ENCODE measurements at places on chromosomes 1 and 21.

DNA sequence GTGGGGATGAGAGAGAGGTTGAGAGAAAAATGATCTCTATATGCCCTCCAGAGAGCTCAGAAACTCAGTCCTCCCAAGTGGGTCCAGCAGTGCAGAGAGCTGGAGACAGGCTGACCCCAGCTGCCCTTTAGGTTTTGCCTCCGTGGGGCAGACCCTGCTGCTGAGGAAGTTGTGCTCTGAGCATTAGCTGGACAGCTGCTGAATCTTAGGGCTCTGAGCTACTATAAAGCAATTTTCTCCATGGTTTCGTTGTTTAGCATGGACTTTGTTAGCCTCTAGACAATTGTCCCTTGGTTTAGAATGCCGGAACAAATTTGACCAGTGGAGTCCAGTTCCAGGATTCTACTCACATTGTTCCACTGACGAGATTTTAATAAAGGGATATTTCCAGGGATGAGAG is 22.1 kb downstream of the BATF3 start:
- no peak for DNase-seq

DNA sequence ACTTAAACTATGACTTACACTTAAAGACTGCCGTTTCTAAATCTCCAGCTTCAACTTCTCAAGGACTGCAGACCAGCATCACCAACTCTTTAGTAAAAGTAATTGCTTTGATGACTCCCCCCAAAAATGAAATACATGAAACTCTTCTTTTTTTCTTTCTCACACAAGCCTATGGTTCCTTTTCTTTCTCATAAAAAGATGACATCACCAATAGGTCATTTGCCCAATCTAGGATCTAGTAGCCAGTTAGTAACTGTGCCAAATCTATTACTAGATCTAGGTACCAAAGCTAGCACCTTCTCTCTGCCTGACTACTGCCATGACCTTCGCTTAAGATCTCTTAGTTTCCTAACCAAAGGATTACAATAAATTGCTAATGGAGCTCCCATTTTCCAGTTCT is 1266.0 kb upstream of the ADGRL4 start:
- no peak for DNase-seq

- no peak for DNase-seq
These were observed 44.5 kb downstream of the HIVEP3 start for GRCh38 chr1:41874151-41874719.

DNA sequence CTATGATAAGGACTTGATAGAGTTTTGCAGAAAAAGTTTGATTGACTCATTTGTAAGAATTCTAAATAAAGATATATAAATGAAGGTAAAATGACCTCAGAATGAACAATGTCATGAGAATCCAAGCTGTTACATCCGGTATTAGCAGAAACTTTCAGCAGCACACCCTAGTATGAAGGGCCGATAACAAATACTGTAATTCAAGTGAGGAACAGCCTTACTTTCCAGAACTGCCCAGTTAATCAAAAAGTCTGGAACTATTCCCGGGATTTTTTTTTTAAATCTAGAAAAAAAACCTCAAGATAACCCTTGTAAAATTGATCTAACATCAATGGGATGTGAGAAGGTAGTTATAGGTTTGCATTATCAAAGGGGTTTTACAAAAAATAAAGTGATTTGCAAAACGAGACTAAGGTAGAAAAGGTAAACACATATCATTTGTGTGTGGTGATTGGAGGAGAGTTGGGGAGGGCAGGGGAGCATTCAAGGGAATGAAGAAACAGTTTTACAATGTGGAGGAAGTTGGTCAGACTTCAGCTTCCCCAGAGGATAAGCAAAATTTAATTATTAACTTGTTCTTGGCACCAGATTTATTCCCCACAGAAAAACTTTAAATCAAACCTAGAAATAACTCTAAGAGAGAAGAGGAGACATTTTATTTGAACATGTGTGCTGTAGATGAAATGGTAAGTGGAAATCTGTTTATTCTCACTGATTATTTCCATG is 75.9 kb upstream of the VCAM1 start:
- DNase-seq, result no peak

DNA sequence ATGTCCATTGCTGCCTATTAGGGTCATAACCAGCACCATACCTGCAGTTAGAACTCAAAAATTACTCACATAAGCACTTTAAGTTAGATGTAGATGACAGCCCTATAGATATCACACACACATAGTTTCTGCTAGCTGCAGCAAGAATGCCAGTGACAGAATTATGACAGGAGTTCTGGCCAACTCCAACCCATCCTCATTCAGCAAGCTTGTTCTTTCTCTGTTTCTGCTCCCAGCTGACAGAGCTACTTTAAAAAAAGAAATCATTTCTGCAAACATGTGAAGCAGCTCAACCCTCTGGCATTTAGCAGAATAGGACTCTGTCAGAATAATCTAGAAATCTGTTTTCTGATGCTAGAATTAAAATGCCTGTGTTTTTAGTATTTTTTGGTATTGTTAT is 23.8 kb upstream of the OTUD7B start:
- no peak for DNase-seq

GRCh38 chr1:10744654-10745238 is 51.7 kb downstream of the CASZ1 start:
- no peak for DNase-seq

GRCh38 chr1:62229932-62230331 is 35.3 kb downstream of the L1TD1 start:
- DNase-seq, result no peak

DNA sequence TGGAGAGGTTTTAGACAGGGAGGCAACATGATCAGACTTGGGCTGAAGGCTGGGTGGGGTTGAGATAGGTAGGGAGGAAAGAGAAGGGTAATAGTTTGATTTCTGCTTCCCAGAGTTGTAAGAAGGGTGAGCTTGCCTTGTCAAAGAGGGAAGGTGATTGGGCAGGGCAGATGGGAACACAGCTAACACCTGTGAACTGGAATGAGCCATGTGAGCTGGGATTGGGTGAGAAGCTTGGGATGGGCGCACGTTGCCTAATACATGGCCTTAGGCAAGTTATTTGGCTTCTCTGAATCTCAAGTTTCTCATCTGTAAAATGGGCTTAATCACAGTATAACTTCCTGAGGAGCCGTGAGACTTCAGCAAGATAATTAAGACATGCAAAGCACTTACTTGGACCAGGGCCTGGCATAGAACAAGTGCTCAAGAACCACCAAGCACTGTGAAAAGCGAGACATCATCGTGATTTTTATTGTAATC is 33.8 kb upstream of the ID3 start:
- no peak for DNase-seq

DNA sequence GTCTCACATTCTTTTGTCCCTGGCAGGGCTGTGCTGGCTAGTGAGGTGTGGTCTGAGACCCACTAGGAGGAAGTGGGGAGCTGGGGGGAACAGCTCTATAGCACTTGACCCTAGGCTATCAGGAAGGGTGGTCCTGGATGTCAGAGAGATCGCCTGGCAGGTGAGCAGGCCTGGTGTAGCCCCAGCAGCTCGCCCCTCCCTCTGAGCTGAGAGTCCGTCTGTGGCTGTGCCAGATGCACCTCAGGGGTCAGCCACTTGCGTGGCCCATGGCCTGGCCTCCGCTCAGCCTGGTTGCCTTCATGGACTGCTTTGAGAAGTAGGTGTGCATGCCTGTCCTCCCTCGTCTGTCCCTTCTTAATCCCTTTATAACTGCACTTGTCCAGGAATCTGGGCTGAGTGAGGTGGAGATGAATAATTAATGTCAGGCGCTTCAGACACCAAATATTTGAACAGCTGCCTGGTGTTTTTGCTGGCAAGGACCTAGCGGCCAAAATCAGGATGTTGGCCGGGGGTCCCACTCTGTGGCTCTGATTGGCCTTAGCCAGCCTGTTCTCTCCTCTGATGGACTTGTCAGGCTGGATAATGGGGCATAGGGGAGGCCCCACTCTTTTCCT is 30.5 kb downstream of the TMEM53 start:
- DNase-seq, result no peak

GRCh38 chr1:43982808-43983207 is 3.8 kb downstream of the B4GALT2 start:
- no peak for DNase-seq

- DNase-seq, result peak; percentile 47
These were observed 132.2 kb downstream of the ADSS2 start for GRCh38 chr1:244319283-244320132.

GRCh38 chr21:32756096-32756495 is 15.5 kb downstream of the PAXBP1 start:
- DNase-seq, result no peak

DNA sequence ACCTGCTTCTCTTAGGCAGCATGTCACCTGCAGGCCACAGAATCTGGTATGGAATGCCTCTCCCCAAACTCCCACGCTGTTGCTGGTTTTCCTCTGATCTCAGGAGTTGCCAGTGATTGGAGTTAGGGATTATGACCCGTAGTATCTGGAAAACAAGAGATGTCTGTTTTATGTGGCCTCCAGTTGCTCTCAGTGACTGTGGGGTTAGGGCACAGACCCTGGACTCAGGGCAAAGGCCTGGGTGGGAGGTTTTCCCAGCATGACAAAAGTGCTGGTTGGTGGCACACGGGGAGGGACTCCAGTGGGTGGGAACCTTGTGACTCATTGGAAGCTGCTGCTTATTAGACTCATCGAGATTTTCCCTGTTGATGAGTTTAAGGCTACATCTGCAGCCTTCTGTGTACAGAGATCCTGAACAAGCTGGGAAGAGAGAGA is at the start of gene NR1I3:
NR1I3 (minus strand) TSS at position 165 of the 435 bp plus-strand sequence. CDS start 1,638 bp downstream, outside the sequence.
- DNase-seq, result no peak

DNA sequence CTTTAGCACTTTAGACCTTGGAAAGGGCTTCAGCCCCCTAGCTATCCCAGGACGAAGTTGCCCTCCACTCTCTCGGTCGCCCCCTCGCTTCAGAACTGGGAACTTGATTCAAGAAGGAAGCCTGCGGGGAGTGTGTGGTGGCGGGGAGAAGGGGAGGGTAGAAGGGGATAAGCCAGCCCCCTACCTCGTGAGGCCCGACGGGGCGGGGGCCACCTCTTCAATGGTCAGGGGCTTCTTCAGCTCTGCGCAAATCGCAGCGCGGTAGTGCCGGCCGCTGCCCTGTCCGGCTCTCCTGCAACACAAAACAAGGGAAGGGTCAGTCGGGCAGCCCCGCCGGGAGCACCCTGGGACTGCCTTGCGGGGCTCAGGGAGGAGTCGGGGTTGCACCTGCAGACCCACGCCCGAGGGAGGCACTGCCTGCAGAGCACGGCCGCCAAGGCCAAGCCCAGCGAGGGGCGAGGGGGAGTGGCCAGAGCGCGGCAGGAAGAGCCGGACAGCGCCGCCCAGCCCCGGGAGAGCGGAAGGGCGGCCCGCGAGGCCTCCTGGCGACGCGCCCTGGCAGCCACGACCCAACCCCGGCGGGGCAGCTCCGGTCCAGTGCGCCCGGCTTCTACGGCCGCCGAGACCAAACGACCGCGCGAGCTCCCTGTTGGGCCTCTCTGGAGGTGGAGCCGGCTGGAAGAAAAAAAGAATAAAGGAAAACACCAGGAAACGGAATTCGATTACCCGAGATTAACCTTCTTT is 56.2 kb upstream of the RASAL2 start:
- no peak for DNase-seq

- no peak for DNase-seq
These were observed 127.8 kb upstream of the NGF start for GRCh38 chr1:115465802-115466363.

DNA sequence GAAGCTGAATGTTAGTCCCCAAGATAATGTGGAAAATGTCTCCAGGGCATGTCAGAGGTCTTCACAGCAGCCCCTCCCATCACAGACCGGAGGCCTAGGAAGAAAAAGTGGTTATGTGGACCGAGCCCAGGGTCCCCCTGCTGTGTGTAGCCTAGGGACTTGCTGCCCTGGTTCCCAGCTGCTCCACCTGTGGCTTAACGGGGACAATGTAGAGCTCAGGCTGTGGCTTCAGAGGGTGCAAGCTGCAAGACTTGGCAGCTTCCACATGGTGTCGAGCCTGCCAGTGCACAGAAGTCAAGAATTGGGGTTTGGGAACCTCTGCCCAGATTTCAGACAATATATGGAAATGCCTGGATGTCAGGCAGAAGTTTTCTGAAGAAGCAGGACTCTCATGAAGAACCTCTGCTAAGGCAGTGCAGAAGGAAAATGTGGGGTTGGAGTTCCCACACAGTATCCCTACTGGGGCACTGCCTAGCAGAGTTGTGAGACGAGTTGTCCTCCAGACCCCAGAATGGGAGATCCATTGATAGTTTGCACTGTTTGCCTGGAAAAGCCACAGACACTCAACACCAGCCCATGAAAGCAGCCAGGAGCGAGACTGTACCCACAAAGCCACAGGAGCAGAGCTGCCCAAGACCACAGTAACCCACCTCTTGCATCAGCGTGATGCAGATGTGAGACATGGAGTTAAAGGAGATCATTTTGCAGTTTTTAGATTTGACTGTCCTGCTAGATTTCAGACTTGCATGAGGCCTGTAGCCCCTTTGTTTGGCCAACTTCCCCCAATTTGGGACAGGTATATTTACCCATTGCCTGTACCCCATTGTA is 204.9 kb downstream of the MRPL39 start:
- DNase-seq, result peak; percentile 23

DNA sequence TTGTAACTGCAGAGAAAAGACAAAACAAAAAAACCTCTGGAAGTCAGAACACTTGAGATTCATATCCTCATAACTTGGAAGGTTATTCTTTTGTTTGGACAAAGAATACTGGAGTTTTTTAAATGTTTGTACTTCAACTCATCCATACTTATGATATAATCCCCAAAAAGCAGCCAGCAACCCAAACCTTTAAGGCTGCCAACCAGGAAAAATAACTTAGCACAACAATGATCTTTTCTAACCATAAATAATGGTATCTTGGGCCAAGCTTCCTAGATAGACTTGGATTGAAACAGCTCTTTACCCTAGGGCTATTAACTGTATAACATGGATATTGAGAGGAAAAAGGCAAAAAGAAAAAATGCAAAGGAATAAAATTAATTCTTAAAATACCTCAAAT is 335.1 kb downstream of the LTN1 start:
- DNase-seq, result no peak

GRCh38 chr1:172467446-172467845 is 23.6 kb upstream of the PIGC start:
- DNase-seq, result no peak

DNA sequence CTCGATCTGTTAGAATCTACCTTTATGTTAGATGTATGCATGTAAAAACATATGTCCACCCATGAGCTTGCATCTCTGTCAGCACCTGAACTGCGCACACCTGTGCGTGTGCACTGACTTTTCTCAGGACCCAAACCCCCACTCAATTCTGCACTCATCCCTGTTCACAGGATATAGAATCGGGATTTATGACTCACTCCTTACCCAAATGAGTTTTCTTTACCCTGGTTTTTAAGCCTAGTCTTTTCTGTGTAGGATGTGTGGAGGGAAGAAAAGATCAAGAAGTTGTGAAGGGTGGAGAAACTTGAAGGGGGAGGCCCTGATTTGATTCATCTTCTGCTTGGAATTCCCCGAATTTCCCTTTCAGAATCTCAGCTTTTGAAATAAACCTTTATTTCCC is 2.4 kb downstream of the ACKR1 start:
- no peak for DNase-seq

GRCh38 chr1:210239349-210240111 is 6.9 kb downstream of the SERTAD4 start:
- no peak for DNase-seq

Measured in stimulated activated CD4-positive, alpha-beta T cell treated with anti-CD3 and anti-CD28 coated beads, Interleukin-15, amount 100 ng/mL, for 24 hours (primary cell).